ENCODE measurements at places on chromosomes 3 and 15.

DNA sequence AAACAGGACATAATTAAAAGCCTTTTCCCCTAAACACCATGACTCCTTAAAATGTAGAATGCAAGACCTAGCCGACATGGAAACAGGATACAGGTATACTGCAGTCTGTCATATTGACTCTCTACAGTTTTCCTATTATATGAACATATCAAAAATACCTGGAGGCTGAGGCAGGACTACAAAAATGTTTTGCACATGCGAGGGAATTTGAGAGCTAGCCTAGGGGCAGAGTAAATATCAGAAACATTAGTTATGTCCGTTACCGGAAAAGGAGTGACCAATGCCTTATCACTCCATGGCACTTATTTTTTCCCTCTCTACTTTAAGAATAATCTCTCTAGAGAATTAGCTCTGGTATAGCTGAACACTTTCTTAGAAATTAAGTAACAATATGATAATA is 732.3 kb downstream of the TUSC7 start:
- no peak for DNase-seq

DNA sequence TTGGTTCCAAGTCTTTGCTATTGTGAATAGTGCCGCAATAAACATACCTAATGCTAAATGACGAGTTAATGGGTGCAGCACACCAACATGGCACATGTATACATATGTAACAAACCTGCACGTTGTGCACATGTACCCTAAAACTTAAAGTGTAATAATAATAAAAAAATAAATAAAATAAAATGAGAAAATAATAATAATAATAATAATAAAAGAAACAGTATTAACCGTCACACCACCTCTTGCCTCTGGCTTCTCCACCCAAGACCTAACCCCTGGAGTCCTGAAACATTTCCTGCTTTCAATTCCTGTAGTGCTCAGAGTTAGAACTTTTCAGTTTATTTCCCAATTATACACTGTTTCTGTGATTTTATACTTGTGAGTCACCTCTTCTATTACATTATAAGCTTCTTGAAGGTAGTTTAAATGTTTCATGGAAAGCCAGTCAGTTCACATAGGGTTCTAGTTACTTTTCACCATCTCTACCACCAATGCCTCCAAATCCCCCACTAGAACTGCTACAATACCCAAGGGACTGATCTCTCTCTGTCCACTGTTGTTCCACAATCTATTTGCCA is 18.4 kb upstream of the GHSR start:
- no peak for DNase-seq

- DNase-seq, result no peak
Measured at GRCh38 chr3:162285259-162285658, 788.7 kb downstream of the OTOL1 start.

DNA sequence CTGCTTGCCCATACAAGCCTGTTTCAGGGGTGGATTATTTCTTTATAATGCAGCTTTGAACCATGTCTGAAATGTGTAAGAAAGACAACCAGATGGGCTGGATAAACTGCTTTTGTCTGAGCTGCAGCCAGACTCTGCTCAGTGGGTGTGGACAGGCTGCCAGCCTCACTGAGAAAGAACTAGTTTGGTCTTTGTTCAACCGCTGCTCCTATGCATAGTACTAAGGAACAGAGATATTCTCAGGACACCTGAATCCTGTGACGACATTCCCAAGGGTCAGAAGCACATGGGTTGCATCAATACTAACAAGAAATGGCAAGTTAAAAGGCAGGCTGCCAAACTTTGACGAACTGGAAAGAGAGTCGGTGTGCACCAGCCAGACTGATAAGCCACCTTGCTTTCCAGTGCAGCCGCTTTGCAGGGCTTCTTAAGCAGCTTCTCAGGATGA is 57.2 kb downstream of the PLD1 start:
- no peak for DNase-seq

DNA sequence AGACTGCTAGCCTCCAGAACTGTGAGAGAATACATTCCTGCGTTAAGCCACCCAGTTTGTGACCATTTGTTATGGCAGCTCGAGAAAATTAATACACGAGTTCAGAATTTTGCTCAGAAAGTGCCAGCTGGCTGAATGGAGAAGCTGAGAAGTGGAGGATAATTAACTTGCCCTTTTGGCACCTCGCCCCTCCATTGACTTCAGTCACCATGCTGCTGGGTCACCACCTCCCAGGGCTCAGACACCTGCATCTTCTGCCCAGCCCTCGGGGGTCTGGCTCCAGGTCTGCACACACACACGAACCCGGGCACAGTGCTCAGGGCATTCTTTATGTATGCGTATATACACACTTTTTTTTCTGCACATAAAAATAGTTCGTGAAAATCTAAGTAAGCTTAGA is 32.0 kb downstream of the AMOTL2 start:
- no peak for DNase-seq

DNA sequence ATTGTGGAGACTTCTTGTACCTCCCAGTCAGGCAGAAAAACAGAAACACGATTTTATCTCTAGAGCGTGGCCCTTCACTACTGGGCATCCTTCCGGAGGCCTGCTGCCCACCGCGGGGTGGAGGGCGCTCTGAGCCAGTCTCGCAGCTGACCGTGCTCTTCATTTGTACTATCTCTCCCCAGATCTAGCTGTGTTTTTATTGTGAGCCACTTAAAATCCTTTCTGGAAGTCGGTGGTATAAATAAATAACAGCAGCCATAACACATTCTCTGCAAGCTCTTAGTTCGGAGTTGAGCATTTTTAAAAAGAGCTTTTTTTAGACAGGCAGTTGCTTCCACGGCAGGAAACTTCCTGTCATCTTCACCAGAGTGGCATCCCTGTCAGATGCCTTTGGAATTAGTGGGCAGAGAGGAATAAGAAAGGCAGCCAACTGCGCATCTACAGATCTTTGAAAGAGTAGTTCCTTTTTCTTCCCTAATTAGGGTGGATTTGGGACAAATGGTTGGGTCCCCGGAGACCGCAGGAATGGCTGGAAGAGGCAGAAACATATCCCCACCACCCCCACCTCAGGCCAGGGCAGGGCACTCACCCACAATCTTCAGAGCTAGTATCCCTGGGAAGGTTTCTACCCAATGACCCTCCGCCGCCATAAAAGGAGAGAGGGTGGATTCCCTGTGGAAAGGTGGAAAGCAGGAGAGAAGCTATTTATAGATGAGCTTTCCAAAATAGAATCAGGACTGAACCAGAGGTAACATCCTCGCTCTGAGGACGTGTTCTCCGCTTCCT is 91.1 kb downstream of the TOP2B start:
- DNase-seq, result no peak

- no peak for DNase-seq
Measured at GRCh38 chr3:89395456-89395855, 288.0 kb downstream of the EPHA3 start.

DNA sequence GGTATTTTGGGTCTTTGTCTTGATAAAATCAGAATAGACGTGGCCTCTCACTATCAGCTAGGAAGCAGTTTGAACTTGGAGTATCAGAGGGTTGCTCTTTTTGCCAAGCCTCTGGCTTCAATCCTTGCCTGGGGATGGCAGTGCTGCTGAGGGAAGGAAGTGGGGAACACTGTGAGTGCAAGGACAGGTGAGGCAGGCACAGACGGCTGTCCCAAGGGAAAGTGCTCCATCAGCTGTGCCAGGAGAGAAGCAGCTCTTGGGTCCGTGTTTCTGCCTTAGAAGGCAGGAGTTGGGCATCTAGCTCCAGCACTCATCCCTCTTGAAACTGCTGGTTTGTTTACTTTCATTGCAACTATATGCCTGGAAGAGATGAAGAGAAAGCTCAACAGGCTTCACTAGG is 33.2 kb downstream of the PML start:
- DNase-seq, result no peak

DNA sequence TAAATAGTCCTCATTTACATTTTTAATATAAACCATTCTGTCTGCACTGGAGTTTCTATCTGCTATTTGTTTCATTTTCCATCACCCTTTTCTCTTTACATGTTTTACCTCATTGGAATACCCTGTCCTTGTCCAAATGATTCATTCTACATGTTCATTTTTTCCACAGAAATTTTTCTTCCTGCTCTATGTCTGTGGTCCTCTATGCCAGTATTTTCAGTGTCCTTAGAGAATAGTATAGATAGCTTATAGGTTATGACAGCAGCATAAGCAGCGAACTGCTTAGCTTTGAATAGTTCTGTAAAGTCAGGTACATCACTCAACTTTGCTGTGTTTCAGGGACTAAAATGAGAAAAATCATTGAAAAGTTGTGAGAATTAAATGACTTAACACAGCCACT is 742.3 kb upstream of the CBLB start:
- DNase-seq, result no peak
